ENCODE measurements at places on chromosomes 1 and 21.
A peak's percentile ranks its signal among the peaks of the same experiment; 100 is the strongest.

DNA sequence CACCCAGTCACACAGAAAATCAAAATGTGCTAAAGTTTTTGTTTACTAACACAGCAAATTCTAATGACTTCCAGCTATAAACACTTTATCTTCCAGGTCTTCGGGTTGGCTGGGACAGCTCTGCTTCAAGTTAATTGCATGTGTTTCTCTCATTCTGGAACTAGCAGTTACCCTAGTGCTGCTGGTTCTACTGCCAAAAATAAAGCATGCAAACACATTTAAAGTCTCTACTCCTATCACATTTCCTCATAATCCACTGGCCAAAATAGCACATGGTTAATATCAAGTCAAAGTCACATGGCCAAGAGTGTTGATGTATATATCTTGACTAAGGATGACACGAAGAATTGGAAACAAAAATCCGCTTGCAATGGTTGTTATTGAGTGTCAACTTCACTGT lies 973.1 kb upstream of the ADGRL2 start:
- no peak for DNase-seq

GRCh38 chr21:43811262-43812105 lies 22.1 kb downstream of the RRP1 start:
- DNase-seq: no peak

DNA sequence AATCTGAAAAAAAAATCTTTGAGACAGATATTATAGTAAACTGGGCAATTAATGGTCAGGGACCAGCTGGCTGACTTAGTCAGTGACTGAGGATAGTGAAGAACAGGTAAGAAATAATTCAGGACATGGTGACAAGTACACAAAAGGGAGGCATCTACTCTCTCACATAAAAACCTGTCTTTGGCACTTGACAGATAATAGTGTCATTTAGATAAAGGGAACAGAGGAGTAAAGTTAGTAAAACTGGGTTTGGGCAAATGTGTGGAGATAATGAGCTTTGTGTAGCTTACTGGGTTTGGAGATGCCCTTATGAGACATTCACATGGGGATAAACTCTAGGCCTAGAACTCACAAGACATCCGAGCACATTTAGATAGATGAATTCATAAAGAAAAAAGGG lies 4.0 kb downstream of the SSX2IP start:
- no peak for DNase-seq

DNA sequence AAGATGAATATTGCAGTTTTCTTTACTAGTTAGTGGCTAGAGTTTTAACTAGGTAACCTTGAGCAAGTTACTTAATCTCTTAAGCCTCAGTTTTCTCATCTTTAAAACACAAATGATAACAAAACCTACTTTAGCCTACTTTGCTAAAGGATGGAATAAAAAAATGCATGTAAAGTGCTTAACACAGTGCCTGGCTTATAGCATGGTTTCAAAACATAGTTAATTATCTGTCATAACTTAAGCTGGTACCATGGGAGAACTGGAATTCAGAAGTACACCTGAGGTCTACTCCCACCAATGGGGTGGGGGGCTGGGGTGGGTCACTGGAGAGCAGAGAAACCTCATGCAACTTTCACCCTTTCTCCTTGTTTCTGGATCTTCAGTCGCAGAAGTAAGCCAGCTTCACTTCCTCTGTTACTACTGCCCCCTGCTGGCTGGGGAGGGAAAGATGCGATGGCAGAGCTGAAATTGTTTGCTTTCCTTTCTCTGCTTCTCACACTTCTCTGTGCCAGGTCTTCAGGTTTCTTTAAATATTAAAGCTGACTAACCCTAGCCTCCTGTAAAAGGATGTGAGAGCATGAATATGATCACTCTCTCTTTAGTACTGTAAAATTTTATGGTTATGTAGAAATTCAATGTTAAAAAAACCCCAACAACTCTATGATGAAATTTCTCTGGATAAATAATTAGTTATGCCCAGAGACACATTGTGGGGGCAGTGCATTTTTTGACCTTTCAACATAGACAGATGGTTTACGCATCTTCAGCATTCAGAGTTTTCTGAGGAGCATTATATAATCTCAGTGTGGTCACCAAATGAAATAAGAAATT lies 324.2 kb downstream of the HLX start:
- peak; percentile 50 for DNase-seq

DNA sequence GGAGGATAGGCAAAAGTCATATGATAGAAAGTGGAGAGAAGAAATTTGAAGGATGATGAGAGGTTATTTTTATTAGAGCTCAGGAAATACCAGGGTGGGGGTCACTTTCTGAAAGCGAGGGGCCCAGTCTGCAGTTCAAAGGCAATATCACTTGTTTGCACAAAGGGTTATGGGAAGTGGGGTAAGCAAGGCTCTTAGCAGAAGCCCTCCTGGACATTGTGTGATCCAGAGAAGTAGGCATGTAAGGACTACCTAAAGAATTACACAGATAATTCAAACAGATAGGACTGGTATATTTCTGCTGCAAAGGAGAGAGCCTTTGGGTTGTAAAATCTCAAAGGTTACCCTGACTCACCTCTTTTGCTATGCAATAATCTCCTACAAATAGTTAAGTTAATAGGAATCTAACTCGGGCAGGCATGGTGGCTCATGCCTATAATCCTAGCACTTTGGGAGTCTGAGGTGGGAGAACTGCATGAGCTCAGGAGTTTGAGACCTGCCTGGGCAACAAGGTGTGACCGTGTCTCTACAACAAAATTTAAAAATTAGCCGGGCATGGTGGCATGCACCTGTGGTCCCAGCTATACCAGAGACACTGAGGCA lies 25.2 kb upstream of the PRRC2C start:
- no peak for DNase-seq

GRCh38 chr1:162136760-162137159 lies 67.3 kb downstream of the NOS1AP start:
- DNase-seq: no peak

Data from activated CD4-positive, CD25-positive, alpha-beta regulatory T cell (primary cell).